ENCODE measurements at places on chromosomes 13 and 19.

DNA sequence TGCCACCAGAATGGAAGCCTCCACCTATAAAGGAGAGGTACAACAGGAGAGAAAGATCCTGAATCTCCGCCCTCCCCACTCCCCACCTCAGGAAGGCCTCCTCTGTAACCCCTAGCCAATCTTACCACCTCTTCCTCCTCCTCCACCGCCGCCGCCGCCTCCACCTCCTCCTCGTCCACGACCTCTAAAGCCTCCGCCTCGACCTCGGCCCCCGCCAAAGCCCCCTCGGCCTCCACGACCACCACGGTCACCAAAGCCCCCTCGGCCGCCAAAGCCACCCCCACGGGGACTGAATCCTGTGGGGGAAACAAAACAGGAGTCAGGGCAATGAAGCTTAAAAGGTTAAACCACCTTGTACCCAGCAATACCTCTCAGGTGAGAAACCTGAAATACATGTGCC, 5.7 kb downstream of the FBL start:
- DNase-seq = no peak

DNA sequence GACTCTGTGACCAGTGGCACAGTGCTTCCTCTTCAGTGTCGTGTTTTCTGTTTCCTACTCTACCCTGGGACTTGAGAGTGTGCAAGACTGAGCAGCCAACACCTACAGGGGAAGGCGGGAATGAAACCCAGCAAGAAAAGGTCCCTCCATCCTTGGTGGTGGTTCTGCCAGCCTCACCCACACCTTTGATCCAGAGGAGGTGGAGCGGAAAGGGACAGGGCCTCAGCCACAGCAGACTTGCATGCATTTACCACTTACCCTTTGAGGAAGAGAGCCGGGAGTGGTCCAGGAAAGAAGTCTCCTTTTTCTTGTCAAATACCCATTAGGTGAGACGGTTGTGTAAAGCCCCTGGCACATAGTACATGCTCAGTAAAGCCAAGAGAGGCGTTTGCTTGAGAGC, 164.8 kb upstream of the ZNF536 start:
- no peak for DNase-seq

- no peak for DNase-seq
These were observed 62.4 kb upstream of the SERP2 start for GRCh38 chr13:44311011-44311780.

DNA sequence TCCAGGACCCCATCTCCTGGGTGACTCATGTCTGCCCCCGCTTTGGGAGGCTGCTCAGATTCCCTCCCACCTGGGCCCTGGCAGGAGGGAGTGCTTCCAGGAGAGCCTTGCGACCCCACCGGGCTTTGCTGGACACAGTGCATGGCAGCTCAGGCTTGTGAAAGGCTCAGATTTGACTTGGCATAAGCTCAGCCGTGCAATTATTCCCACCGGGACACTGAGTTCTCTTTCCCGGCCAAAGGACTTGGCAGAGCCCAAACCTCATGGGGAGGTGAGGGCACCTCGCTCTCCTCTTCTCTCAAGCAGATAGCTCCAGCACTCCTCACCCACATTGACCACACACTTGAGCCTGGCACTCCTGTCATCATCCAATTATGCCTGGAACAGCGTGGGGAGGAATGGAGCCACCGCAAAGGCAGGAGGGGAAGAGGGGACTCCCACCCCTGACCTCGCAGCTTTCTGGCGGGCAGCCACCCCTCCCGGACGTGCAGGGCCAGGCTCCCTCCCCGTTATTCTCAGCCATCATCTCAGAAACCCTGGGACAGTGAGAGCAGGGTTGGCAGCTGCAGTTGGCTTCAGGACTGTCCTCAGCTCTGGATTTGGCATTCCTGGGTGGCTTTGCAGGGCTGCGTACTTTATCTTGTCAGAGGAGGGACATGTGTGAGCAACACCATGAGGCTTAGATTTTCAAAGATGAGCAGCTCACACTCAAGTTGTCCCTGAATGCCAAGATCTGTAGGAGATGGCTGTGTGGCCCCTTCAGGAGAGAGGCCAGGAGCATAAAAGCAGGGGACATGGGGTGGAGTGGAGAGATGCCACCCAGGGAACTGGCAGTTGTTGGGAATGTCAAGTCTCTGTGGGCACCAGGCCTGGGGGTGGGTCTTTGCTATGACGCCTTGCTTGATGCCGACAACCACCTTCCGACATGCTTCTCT, 306.2 kb downstream of the TEX29 start:
- no peak for DNase-seq

GRCh38 chr13:22757530-22758120, 423.2 kb upstream of the SGCG start:
- no peak for DNase-seq

GRCh38 chr13:48549658-48550057, 16.8 kb upstream of the RCBTB2 start:
- DNase-seq = no peak

DNA sequence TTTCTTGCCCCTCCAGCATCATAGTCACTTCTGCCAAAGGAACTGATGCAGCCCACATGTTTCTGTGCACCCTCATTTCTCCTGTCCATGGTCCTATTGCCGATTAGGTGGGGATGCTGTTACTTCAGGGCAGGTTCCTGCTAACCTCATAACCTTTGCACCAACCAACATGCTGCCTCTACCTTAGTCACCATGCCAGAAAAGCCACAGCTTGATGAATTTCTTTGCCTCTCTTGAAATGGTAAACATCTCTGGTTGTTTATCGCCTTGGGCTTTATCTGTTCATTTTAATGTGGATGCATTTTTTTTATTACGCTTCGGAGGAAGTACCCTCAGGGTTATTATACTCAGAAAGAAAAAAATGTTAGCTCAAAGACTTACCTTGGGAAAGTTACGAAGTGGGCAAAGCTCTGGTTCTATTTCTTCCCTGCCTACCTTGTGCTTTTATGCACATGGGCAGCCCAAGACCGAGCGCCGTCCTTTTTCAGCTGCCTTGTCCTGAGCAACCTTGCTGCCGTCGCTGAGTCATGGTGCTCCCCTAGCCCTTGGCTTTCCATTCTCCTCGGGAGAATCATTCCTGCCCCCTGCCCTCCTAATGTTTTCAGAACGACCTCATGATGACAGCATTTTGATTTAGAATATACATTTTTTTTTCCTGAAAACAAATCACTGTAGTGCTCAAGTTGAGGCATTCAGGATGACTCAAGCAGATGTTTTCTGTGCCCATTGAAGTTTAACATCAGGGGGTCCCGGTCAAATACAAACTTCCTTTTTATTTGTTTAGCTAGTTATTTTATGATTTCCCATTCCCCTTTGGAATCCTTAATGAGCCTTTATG, 280.0 kb downstream of the SHISA2 start:
- no peak for DNase-seq

DNA sequence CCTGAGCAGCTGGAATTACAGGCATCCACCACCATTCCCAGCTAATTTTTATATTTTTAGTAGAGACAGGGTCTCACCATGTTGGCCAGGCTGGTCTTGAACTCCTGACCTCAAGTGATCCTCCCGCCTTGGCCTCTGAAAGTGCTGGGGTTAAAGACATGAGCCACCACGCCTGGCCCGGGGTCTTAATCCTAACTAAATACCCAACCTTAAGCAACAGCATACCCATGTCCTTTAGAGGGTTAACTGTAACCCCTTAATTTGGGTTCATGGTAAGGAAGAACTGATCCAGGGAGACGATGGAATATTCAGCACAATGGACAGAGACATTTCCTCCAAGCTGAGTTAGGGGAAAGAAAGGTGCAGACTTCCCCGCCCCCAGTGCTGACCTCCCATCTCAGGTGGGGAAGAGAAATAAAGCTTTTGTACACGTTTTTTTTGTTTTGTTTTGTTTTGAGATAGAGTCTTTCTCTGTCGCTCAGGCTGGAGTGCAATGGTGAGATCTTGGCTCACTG, 8.7 kb upstream of the GALP start:
- DNase-seq = no peak

GRCh38 chr19:38308926-38309614, 5.0 kb downstream of the C19orf33 start:
- DNase-seq = no peak
